ENCODE measurements at places on chromosomes 3 and 15. TPM values are rescaled to one million over a fixed set of nuclear protein-coding genes. Genes with fewer than 3 reads are reported as not detected.

DNA sequence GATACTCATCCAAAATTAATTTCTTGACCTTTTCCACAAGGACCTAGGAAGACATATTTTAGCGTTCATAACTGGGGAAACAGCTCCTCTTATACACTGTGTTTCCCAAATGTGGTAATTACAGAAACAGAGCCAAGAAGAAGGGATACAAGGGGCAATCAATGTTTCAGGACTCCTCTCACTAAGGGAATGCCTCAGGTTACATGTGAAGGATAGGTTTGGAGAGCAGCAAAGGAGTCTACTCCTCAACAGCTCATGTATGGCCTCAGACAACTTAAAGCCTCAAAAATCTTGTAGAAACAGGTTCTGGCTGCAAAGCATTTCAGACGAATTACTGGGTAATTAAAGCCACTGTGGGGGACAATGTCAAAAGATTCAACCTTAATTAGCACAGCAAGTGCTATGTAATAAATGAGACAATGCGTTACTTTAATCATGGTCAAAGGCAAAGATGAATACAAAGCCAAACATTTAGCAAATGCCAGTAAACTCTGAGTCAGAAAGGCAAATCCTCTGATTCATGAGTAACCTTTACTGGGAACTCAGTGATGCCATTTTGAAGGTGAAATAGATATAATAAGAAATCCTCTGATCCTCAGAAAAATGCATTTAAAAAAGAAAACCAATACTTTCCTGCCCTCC, 1111.2 kb downstream of the TUSC7 start:
- DNase-seq = no peak

DNA sequence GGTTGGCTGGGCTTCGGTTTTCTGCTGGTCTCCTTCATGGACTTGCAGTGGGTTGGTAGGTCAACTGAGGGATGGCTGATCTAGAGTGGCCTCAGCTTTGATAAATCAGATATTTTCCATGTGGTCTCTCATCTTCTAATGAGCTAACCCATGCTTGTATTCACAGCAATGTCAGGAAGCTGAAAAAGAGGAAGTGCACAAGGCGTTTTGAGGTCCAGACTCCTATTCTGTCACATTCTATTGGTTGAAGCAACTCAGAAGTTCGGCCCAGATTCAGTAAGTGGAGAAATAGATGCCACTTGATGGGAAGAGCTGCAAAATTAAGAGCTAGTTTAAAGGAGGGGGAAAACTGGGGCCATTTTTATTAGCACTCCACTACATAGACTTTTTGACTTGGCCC, 361.2 kb downstream of the DIPK2A start:
- DNase-seq = no peak

DNA sequence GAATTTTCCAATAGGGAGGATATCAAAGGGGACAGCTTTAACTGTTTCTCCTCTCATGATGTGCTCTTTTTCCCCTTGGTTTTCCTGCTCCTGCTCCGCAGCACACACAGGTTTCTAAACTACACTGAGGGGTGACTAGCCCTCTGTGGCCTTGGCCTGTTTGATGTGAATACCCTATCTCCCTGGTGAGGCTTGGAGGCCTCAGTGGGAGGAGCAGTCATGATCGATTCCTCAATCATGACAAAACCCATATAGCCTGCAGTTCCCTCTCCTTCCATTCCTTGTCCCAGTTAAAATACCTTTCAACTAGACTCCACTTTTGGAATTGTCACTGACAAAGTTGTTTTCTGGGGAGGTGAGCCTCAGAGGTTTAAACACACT, 24.0 kb upstream of the USP3 start:
- DNase-seq = no peak

DNA sequence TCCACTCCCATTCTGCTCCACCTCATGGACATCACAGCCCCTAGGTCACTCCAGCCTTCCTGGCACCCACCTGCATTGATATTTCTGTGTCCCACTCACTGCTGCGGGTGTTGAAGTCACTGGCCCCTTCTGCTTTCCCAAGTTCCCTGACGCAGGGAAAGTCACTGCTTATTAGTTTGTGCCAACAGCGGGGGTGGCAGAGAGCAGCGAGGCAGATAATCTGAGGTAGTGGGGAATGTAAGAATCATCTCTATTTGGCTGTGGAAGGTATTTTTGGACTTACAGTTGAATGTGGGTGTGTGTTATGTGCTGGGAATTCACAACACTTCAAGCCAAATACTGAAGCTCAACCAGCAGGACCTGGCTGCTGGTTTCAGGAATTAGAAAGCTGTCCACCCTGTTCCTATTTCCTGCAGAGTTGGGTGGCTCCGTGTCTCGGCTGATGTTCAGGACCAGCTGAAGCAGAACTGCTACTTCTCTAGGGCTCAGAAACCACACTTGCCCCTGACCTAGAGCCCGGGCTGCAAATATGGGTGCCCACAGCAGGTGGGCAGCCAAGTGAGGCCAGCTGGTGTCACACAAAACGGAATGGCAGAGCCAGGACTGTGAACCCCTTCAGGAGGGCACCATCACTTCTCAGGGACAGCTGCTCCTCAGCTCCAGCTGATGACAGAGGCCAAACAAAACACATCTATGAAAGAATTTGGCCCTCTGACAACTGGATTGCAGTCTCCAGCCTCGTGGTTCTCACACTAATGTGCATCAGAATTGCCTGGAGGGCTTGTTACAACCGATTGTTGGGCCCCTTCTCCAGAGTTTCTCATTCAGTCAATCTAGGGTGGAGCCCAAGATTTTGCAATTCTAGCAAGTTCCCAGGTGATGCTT, 57.7 kb downstream of the SEMA5B start:
- no peak for DNase-seq

DNA sequence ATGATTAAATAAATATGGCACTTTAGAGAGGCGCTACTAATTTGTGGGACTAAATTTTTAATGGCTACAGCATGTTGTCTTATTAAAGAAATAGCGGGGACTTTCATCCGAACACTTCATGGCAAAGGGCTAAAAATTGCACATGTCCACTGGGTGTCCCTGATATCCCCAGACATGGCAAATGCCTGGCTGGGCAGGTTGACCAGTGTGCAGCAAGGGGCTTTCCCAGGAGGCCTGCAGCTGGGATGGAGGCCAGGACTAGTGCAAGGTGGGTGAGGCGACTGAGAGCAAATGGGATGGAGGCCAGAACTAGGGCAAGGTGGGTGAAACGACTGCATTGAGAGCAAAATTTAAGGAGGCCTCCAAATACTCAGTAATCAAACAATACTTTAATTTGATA, 167.4 kb upstream of the SMAD3 start:
- DNase-seq = no peak

- DNase-seq = no peak
Measured at GRCh38 chr15:28994142-28994830, 108.5 kb downstream of the APBA2 start.

GRCh38 chr3:186070996-186071395, 37.9 kb downstream of the ETV5 start:
- no peak for DNase-seq

DNA sequence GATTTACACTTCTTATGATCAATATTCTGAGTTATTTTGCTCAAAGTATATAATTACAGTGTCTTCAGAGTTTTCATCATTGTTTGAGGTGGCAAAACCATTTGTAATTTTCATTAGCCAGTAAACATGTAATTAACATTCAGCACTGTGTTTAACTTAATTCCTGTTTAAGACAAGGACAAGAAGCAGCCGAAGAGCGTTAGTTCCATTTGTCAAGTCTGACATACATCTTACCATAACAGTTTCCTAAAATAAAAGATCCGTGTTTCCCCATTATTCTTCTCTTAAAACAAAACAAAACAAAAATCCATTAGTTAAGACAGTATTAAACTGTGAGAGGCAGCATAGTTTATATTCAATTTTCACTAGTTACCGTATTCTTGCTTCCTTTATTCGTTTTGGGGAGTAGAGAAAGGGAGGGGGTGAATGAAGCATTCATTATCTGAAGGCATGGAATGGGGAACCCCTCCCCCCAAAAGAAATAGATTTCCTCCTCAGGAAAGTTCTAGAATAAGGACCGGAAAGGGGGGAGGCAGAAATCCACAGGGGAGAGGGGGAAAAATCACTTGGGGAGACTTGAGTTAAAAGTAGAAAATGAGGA, 5.5 kb upstream of the NR2F2 start:
- DNase-seq = no peak

DNA sequence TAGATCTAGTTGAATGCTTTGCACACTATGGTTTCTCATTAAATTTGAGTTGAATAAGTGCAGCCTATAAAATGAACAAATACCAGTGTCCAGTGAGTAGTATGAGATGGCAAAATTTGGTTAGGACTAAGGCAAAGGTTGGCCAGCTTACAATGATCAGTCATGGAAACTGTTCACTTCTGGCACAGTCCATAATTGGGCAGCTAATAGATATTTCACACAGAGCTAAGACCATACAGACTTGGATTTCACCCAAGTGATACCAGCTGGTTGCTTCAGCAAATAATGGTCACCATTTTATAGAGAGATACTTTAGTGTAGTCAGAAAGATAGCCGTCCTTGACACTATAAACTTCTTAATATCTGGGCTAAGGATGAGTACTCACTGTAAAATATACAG, 15.7 kb downstream of the GAP43 start:
- no peak for DNase-seq

- DNase-seq = no peak
Measured at GRCh38 chr3:71039332-71039731, 544.2 kb downstream of the FOXP1 start.

DNA sequence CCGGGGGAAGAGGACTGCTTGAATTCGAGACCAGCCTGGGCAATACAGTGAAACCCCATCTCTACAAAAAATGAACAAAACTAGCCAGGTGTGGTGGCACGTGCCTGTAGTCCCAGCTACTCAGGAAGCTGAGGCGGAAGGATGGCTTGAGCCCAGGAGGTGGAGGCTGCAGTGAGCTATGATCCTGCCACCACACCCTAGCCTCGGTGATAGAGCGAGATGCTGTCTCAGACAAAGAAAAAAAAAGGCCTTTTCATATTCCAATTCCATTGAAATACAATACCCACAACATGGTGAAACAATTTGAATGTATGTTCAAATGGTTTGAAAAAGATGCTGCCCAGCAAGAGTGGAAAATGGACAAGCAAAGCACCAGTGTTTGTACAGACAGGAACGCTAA, 61.8 kb upstream of the ZNF148 start:
- no peak for DNase-seq

DNA sequence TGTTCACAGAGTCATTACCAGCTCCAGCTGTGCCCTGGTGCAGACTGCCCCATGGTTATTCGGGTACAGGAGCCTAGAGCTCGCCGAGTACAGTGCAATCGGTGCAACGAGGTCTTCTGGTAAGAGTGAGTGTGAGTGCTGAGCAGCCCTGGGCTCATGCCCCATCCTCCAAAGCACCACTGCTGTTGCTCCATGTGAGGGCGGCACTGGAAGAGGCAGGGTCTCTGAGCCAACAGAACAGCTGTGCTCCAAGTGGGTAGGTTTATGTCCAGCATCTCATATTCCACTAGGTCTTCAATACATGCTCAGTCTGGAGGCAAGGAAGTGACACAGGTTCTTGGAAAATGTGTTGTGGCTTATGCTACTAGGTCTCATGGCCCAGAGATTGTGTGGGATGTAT, 19.5 kb upstream of the P4HTM start:
- no peak for DNase-seq

DNA sequence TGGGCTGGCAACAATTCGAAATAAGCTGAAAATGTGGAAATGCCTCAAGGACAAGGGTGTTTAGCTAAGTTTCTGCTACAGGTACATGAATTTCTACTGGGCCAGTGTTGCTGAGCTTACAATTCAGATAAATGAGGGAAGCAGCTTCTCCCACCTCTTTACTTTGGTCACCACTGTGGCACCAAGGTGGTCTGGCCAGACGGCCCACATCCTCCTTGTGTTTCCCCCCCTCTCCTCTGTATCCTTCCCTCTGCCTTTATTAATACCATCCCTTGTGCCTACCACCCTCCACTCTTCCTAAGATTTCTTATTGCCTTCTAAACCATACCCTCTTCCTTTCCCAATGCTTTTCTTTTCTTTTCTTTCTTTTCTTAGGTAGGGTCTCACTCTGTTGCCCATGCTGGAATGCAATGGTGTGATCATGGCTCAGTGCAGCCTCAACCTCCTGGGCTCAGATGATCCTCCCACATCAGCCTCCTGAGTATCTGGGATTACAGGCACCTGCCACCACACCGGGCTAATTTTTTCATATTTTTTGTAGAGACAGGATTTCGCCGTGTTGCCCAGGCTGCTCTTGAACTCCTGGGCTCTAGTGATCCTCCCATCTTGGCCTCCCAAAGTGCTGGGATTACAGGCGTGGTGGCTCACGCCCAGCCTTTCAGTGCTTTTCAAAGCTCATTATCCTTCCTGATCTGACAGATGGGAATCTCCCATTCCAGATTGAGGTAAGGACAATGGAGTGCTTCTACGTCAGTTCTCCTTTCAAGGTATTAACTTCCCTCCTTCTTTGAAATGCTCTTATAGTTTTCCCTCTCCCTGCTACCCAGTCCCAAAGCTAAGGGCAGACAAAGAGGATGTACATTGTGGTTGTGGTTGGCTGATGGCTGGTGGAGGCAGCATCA, 14.8 kb downstream of the ANXA2 start:
- no peak for DNase-seq

The DTX3L gene
- 121 TPM for total RNA-seq

The TAGLN3 gene
- total RNA-seq = not detected

The CATSPER2 gene
- 2.1 TPM for total RNA-seq

The NRG4 gene
- 0.71 TPM for total RNA-seq

The ATP10A gene
- 3.0 TPM for total RNA-seq

The BUB1B gene
- total RNA-seq = 39.0 TPM
